Heart right ventricle (tissue), 16 donors: ENCODE measurements at places on chromosomes 7 and 10. TPM values are rescaled to one million over a fixed set of nuclear protein-coding genes. Genes with fewer than 3 reads are reported as not detected.

The CCDC136 gene
- 1.8 TPM for total RNA-seq

DNA sequence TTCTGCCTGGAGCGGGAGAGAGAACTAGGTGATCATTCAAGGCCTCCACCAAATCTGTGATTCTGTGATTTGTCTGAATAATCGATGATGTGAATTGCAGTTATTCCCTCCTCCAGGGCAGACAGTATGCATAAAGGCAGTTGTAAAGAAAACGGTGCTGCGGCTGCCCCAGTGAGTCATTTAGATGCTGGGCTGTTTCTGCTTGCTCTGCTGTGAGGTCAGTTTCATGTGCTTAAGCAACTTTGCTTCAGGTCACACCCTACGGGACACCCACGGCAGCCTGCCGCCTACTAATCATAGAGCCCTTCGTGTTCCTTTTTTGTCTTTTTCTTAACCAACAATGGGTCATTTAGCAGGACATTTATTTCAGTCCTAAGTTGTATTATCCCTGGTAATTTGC, 158.1 kb upstream of the PITRM1 start:
- DNase-seq, result no peak

GRCh38 chr10:28837613-28838390, 160.5 kb downstream of the BAMBI start:
- no peak for DNase-seq

DNA sequence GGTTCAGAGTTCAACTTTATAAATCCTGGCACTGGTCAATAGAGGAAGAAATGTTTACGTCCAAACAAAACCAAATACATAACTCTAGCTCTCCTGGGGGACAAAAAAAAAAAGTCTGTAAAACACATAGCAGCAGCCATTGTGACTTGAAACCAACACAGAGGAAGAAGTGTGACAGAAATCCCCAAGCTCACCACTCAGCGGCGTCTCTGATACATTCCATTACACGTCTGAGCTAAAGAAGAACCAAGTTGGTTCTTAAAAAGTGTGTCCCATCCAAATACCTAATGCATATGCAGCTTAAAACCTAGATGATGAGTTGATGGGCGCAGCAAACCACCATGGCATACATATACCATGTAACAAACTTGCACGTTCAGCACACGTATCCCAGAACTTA, 58.3 kb upstream of the NANOS1 start:
- no peak for DNase-seq

GRCh38 chr10:74008212-74008731, 10.4 kb downstream of the VCL start:
- no peak for DNase-seq

DNA sequence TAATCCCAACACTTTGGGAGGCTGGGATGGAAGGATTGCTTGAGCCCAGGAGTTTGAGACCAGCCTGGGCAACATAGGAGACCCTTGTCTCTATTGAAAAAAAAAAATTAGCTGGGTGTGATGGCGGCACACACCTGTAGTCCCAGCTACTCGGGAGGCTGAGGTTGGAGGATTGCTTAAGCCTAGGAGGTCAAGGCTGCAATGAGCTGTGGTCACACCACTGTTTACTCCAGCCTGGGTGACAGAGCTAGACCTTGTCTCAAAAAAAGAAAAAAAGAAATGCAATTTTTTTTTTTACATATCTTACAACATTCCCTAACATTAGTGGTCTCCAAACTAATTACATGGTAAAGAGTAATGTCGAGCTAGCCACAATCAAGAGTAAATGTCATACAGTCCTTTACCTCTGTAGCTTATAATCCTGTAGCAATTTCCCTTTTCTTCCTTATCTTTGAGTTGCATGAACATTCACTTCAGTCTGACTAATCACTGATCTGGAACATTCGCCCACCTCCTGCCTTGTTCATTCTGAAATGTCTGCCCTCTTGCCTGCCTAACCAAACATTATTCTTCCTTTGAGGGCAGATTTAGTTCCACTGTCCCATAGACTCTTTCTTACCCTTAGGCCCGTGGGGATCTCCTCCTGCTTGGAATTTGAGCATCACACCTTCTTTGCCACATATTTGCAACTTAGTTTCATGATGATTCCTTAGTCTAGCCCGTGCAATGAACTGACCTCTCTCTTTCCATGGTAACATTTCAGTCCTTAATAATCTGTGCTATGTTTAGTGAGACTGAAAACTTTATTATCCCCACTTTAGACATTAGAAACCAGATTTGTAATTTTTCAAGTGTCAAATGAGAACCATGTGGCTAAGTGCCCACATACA, 4.8 kb upstream of the VCL start:
- no peak for DNase-seq

- DNase-seq, result no peak
Observed at GRCh38 chr10:88730864-88731263, 24.8 kb downstream of the LIPK start.

The NCF1 gene
- total RNA-seq, result 1.6 TPM

GRCh38 chr7:52992479-52993162, 42.8 kb upstream of the POM121L12 start:
- DNase-seq, result no peak

DNA sequence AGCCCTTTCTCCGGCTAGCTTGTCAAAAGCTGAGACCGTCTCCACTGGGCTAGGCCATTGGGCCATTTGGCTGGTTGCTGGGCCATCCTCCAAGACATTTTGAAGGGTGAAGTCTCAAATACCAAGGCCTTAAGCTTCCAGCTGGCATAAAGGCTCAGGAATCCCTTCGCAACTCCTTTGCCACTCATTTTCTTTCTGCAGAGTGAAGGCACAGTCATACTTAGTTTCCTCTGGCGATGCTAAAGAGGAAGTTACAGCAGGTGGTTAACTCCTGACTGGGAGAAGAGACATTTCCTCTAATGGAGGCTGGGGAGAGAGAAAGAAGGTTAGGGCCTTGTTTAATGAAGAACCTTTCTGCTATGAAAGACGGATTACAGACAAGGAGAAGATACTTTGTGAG, 4.8 kb upstream of the REPIN1 start:
- DNase-seq, result no peak

- peak; percentile 61 for DNase-seq
Observed at GRCh38 chr10:110376021-110376766, 71.5 kb upstream of the SMNDC1 start.

DNA sequence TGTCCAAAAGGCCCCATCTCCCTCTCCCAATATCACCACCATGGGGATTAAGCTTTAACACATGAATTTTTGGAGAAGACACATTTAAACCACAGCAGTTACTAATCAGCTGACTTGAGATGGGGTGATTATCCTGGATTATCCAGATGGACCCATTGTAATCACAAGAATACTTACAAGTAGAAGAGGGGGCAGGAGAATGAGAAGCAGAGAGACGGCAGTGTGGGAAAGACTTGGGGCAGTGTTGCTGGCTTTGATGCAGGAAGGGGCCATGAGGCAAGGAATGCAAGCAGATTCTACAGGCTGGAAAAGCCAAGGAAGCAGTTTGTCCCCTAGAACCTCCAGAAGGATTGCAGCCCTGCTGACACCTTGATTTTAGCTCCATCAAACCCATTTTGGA, 30.7 kb upstream of the INMT start:
- no peak for DNase-seq

DNA sequence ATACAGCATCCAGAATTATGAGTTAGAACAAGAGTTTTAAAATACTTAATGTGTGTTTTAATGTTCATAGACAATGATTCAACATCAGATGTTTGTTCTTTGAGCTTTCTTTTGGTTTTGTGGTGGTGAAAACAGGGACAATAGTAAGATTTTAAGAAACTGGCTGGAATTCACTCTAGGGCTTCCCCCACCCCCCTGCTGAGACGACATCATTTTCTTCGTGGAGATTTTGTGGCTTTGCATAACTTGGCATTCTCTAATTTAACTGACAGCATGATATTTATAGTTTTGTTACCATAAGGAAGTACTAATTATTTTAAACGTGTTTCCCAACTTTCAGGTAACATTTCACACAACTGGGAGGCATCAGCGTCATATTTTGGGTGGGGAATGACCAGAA, 184.1 kb downstream of the BICC1 start:
- no peak for DNase-seq

DNA sequence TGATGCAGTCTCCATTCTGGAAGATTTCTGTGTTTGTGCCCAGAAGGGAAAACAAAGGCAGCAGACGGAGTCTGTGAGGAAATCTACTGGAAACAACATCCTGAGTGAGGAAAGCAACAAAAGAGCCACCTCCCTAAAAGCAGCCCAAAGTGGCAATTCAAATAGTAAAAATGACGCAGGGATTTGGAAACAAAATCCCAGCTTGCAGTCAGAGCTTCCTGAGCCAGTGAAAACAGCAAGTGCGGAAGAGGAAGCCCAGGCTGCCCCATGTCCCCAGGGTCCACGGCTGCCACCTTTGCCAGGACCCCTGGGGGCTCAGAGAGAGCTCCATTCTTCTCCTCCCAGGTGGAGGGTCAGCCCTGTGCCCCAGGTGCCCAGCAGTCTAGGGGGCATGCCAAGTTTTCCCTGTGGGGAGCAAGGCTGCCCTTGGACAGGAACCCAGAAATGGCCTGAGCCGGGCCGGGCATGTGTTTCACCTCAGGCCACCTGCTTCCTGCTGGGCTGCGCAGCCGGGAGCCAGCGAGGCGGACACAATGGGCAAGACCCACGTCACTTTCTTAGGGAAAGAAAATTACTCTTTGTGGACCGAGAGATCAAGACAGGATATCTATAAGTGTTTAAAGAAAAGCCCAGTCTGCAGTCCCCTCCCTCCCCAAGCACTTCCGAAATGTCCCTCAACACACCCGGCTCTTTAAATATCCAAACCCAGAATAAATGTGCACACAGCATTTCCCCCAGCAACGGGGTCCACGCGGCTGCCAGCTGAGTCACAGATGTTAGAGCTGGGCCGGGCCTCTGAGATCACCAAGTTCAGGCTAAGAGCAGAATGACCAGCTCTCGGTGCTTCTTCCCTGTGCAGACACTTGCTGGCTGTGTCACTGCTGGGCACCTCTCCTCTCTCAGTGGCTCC, 231.1 kb downstream of the ARHGAP12 start:
- DNase-seq, result peak; percentile 85

The WDFY4 gene
- total RNA-seq, result 0.98 TPM

DNA sequence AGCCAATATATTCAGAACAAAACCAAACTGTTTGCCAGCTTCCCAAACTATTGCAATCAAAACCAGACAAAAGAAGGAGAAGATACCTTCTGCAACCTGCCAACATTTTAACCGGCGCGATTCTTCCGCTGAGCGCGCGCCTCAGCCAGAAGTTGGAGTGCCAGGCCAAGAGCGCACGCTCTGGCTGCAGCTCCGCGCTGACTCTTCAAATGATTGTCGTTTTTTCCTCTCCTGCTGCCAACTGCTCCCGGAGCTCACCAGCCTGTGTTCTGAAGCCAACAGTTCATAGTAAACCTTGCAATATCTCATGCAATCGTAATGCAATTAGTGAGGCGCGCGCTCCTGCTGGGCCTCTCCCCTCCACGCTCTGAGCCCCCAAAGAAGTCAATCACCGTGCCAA, 259.7 kb upstream of the MGMT start:
- DNase-seq, result no peak

DNA sequence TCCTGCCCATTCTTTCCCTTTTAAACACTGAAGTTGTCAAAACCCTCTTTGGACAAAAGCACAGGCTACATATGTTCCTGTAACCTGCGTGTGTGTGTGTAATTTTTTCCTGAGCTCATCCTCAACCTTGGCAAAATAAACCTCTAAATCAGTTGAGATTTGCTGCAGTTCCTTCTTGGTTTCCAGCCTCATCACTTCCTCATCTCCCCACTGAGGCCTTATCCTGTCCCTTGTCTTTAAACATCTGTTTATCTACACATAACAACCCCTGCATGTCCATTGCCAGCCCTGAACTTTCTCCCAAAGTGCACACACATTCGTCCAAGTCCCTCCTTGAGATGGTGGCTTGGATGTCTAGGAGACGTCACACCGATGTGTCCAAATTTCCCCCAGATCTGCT, 35.5 kb downstream of the LYZL2 start:
- no peak for DNase-seq

DNA sequence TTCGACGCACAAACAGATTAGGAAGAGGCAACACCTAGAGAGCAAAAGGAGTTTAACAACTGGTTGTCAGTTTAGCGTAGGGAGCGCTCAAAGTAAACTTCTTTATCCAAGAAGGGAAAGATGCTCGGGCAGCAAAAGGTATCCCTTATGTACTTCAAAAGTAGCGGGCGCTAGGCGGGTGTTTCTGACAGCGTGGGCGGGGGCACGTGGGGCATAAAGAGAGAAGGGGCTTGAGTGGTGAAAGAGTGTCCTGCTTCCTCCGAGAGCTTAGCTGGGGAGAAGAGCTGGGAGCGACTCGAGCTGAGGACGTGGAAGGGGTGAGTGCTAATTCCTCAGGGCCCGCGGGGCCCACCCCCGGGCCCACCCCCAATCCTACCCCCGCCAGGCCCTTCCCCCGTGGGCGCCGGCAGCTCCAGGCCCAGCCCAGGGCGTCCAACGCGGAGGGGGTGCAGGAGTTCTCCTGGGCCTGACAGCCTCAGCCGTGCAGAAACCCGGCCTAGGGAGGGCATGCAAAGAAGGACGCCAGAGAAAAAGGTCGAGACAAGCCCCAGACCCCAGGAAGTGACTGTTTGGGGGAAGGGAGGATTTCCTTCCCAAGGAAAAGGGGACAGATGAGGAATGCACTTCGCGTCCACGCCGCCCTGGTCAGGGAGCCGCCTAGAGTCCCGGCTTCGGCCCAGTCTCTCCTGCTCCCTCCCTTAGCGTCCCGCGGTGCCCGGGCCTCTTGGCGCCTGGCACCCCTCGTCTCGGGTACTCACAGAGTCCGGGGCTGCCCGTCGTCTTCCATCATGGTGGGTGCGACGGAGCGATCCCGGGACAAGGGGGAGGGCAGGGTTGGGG, 868 bp downstream of the TIAL1 start:
- peak; percentile 49 for DNase-seq

DNA sequence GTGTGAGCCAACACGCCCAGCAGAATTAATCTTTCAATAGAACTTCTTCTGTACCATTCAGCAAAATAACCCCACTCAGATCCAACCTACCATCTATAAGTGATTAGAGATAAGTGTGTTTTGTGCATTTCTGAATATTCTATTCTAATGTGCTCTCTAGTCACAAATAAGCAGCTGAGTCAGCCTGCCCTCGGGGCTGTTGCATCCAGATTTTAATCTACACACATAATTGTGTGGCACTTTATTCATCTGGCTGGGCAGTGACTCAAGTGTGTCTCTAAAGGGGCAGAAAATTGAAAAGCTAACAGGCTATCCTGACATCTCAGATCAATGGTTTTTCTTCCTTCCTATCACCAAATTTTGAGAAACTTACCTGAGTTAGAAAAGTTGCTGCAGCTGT, 60.3 kb downstream of the PRR15 start:
- DNase-seq, result no peak

The SEC61G gene
- total RNA-seq, result 81.4 TPM

DNA sequence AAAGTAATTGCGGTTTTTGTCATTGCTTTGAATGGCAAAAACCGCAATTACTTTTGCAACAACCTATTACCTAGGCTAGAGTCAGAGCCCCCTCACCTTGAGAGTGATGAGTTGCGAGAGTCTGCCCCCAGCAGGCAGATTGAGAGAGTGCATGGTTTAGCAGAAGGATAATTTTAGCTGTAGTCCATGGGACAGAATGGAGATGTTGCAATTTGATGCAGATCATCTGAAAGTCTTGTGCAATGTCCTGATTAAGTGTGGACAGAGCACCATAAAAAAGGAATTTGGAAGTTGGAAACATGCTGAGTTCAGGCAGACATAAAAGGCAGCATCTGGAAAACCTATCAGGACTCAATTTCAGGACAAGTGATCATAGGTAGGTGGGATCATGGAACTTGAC, 48.7 kb downstream of the GPR141 start:
- DNase-seq, result peak; percentile 32

The SFRP4 gene
- 6.1 TPM for total RNA-seq

- no peak for DNase-seq
Observed at GRCh38 chr10:35641676-35642034, 441 bp downstream of the FZD8 start.
